Mucosa of gallbladder (tissue), 1 donor: ENCODE measurements at places on chromosomes 5 and 9. TPM values are rescaled to one million over a fixed set of nuclear protein-coding genes. Genes with fewer than 3 reads are reported as not detected.

Gene DDX4
- total RNA-seq: not detected

Gene CTXN3
- total RNA-seq: not detected

Gene C5
- 6.2 TPM for total RNA-seq

Gene HNRNPH1
- 466 TPM for total RNA-seq
